ENCODE measurements at places on chromosomes 12 and 14.

- no peak for DNase-seq
Measured at GRCh38 chr12:120489018-120489417, 6.9 kb upstream of the DYNLL1 start.

DNA sequence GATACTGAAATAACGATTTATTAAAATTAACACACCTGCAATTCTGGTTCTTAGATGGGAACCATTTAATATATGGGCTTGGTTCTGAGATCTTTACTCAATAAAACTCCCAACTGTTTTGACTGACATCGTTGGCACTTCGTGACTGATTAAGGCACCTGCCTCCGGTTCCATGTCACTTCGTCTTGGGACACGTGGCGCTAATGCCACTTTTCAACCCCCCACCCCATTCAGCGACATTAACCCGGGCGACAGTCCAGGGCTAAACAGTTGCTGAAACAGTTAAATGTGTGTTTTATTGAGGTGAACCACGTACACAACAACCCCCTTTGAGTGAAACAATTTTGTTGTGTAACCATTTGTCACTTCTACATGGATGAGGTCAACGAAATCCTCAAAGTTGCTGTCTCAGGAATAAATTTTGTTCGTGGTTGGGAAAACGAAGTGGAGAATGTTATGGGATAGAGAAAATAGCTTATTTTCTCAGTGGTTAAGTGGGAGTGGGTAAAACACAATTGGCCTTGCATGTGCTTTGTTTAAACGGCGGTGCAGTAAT lies 9.9 kb upstream of the SLC38A2 start:
- no peak for DNase-seq

DNA sequence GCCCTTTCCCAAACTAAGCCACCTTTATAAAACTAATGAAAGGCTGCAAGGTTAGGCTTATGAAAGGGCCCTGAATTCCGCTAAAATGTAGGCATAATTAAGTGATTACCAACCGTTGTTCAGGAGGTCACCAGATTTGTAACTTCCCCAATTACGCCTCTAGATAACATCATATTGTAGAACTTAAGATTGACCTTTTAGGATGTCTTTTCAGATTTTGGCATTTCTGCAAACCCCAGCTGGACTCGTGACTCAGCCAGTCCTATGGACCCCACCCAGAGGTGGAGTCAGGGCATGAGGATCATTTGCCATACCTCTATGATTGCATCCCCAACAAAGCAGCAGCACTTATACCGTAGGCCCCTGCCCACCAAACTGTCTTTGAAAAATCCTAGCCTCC lies 3.7 kb upstream of the LPCAT3 start:
- no peak for DNase-seq

GRCh38 chr14:67018720-67019119 lies 170.5 kb upstream of the GARIN2 start:
- DNase-seq, result no peak

DNA sequence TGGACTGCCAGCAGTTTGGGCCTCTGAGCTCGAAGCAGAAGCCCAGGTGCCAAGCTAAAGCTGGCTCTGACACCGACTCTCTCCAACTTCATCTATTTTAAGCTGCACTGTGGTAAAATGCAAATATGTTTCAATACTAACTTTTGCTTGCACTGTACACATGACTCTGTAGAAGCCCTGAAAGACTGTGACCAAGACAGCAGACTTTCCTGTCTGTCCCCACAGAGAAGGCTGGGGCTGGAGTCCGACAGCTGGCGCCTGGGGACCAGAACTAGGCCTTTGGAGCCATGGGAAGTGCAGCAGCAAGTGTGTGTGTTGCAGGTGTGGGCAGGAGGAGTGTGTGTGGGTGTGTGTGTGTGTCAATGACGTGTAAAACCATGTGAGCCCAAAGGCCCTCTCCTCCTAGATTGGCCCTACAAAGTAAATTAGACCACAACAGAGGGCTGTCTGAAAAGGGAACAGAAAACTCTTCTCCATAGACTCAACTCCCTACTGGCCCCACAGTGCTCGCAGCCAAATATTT lies 16.4 kb upstream of the RAB35 start:
- DNase-seq, result no peak

DNA sequence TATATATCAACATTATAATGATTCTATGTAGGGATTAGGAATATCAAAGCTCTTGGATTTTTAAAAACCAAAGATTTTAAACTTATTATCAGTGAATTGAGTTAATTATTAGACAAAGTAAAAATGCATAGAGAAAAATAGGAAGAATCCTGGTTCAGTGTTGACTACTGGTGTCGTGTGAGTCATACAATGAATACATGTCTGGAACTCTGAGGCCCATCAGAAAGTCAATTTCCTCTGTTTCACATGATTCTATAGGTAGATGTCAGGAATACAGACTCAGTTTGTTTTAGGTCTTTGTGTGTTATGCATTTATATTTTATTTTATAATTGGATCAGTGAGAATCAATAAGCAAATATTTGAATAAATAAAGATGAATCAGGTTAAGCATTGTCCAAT lies 84.5 kb upstream of the RTL1 start:
- no peak for DNase-seq

DNA sequence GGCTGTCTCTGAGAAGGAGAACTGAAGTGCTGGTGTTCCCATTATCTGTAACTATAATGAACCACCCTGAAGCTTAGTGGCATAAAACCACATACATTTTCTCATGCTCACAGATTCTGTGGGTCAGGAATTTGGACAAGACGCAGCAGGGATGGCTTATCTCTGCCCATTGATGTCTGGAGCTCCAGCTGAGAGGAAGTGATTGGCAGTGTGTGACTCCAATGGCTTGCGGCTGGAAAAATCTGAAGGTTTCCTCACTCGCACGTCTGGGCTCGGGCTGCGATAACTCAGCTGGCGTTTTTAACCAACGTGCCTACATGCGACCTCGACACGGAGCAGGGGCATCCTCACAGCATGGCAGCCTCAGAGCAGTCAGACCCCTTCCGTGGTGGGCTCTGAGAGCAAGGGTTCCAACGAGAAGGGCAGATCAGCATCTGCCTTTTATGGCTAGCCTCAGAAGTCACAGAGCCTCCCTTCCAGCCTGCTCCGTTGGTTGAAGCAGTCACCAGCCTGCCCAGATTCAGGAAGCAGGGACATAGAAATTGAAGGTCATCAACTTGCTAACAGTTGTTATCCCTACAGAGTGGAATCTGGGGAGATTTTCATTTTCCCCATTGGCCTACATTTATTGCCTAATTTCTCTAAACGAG lies 143.3 kb upstream of the BCL2L14 start:
- no peak for DNase-seq

- DNase-seq, result no peak
Measured at GRCh38 chr12:94207849-94208621, 59.7 kb downstream of the PLXNC1 start.

GRCh38 chr12:126915309-126915708 lies 1351.7 kb upstream of the TMEM132C start:
- no peak for DNase-seq

GRCh38 chr12:4044736-4045730 lies 171.8 kb upstream of the PARP11 start:
- no peak for DNase-seq

GRCh38 chr12:79560225-79560889 lies 130.4 kb downstream of the PAWR start:
- no peak for DNase-seq

GRCh38 chr14:40188006-40188405 lies 755.8 kb upstream of the FBXO33 start:
- no peak for DNase-seq

DNA sequence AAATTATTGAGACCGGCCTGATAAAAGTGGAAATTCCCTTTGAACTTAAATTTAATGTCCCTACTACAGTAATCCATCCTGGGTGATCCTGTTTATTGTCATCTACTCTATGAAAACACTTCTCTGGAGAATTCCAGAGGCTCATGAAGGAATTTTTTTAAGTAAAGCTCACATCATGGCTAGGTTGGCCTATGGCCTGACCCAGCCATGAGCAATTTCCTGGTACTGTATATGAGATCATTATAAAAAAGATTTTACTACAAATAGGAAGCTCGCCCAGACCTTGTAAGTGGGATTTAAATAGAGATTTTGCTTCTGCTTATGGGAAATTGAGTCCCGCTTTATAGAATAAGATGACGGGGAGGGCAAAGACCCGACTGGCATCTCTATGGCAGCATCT lies 215.5 kb downstream of the DPF3 start:
- no peak for DNase-seq

- DNase-seq, result no peak
Measured at GRCh38 chr14:99748529-99748928, 44.7 kb upstream of the EML1 start.

- no peak for DNase-seq
Measured at GRCh38 chr14:103141117-103141796, 18.0 kb downstream of the TNFAIP2 start.

- DNase-seq, result no peak
Measured at GRCh38 chr14:103512701-103513611, 9.7 kb downstream of the CKB start.

- DNase-seq, result no peak
Measured at GRCh38 chr14:24895243-24895583, 154.7 kb downstream of the STXBP6 start.

DNA sequence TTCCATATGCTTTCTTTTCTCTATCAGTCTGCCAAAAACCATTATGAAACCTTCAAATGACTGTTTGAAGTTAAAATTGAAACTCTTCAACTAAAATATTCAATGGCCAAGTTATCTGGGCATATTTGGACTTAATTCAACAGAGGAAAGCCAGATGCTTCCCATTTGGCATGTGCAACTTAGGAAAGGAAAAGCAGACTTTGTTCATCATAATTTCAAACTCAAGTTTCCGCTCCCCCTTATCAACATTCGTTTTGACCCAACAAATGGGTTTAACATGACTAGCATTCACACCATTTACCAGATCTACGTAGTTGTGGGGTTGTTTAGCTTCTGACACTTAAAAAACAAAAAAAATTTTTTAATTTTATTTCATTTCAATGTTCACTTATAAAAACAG lies 75.7 kb downstream of the PLEKHG7 start:
- no peak for DNase-seq

DNA sequence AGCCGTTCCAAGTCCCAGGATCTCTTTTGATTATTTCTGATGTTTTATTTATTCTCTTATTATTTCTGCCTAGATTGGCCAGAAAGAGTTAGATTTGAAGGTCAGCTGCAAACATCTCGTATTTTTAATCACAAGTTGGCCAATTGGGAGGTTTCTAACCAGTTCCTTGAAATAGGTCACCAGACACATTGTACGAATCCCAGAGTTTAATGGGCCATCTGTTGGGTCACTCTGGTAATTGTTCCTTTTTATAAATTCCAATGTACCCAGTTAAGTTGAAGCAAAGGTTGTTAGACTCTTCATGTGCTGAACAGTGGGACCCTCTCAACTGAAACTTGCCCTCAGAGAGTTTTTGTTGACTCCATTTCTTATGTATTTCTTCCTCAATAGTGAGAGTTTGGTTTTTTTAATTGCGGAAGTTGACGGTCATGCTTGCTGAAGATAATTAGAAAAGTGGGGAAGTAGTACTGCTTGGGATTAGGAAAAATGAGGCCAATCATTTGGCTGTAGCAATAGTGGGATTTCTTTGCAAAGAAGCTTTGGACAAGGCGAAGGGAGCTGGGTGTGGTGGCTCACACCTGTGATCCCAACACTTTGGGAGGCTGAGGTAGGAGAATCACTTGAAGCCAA lies 382.7 kb upstream of the RGS6 start:
- no peak for DNase-seq

DNA sequence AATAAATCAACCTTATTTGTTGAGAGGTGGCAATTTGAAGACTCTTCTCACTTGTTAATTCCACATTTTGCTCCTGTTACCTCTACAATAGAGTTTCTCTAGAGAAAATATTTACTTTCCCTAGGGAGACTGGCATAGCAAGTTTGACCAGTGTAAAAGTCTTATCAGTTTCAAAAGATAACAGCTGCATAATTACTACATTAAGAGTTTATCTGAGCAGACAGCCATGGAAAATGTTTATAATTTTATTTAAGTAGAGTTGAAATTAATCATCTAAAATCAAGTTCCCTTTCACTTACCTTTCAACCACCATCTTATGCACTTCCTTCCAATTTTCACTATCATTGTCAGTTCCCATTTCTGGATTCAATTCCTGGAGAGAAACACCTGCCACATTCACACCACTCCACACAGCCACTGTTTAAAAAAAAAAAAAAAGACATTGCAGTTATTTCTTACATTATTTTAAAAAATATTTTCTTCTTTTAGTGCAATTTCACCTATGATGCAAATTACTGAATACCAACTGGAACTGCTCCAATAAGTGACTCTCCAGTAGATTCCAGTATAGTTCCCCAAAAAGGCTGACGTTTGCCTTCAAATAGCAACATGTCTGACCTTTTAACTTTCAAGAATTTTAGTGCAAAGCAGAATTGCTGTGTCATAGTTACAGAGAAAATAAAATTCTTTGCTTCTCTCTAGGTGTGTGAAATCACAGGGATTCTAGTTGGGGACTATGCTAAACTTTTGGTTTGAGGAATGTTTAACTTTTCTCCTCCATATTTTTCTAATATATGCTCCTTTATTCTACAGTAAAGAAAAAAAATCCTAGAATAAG lies 19.4 kb downstream of the LDHB start:
- no peak for DNase-seq

- no peak for DNase-seq
Measured at GRCh38 chr12:77116277-77116676, 50.9 kb upstream of the E2F7 start.

GRCh38 chr14:34035934-34036250 lies 85.0 kb upstream of the EGLN3 start:
- no peak for DNase-seq

GRCh38 chr14:70821584-70822529 lies 12.5 kb upstream of the MAP3K9 start:
- peak; percentile 73 for DNase-seq

GRCh38 chr12:95253386-95253785 lies 35.8 kb downstream of the VEZT start:
- no peak for DNase-seq

- no peak for DNase-seq
Measured at GRCh38 chr14:69553252-69553651, 21.4 kb downstream of the CCDC177 start.

DNA sequence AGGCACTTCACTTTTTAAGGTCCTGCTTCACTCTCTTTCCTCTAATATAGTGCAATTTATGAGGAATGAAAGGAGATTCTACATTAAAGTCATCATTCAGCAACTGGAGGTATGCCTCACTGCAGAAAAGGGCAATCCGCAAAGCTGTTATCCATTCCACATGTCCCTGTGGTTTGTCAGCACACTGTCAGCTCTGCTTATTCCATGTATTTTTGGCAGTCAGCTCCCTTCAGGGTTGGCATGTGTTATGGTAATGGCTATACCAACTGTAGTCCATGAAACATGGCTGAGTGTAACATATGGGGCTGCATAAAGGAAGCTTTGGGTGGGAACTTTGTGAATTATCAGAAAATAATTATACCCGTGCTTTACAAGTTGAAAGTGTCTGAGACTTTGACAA lies 154.1 kb downstream of the GALC start:
- no peak for DNase-seq

- no peak for DNase-seq
Measured at GRCh38 chr14:104639885-104640548, 35.4 kb upstream of the TMEM179 start.

GRCh38 chr12:116381240-116381743 lies 103.8 kb upstream of the MED13L start:
- DNase-seq, result no peak

- DNase-seq, result no peak
Measured at GRCh38 chr14:62017651-62018230, 255.5 kb downstream of the SNAPC1 start.

Data from type B pancreatic cell (in vitro differentiated cells).